ENCODE measurements at places on chromosomes 16 and 17.

DNA sequence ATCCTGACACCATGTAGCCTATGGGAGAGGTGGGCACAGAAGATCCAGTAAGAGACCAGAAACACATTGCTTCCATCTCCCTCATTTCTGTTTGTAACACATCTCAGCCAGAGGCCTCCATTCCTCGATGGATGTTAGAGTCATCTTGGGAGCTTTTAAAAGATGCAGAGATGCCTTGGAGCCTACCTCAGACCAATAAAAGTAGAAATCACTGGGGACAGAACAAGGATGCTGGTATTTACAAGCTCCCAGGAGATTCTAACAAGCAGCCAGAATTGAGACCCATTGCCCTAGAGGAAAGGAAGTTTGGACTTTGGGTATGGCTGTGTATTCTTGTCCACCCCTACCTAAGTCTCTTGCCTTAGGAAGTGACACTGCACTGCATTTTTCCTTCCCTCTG is 40.8 kb downstream of the HS3ST3A1 start:
- H3K27ac ChIP-seq: no peak overlapping the region
- no peak overlapping the region for H3K4me3 ChIP-seq
- H3K36me3 ChIP-seq: no peaks in the 10 kb centered on the region
- no peaks in the 10 kb centered on the region for H3K27me3 ChIP-seq

DNA sequence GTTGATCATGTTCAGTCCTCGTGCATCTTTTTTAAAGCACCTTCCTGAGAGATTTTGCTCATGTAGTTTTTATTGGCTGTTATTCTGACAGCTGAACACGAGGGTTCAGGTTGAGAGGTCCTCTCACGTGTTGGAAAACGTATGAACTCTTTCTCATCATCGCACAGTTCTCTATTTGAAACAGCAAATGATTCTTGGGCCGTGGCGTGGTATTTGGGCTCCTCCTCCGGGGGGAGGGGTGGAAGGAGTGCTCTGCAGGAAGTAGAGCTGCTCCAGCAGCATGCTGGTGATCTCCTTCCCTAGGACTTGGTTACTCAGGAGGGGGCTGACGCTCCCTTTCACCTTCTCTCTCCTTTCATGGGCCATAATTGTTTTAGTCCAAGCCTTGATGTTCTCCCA is 70.4 kb downstream of the KSR1 start:
- H3K27ac ChIP-seq: peak overlapping the region; percentile 71
- H3K4me3 ChIP-seq: peak overlapping the region; percentile 41
- H3K4me1 ChIP-seq: peaks cover 41% of the 10 kb centered on the region
- DNase-seq: no peak
- no peaks in the 10 kb centered on the region for H3K27me3 ChIP-seq

DNA sequence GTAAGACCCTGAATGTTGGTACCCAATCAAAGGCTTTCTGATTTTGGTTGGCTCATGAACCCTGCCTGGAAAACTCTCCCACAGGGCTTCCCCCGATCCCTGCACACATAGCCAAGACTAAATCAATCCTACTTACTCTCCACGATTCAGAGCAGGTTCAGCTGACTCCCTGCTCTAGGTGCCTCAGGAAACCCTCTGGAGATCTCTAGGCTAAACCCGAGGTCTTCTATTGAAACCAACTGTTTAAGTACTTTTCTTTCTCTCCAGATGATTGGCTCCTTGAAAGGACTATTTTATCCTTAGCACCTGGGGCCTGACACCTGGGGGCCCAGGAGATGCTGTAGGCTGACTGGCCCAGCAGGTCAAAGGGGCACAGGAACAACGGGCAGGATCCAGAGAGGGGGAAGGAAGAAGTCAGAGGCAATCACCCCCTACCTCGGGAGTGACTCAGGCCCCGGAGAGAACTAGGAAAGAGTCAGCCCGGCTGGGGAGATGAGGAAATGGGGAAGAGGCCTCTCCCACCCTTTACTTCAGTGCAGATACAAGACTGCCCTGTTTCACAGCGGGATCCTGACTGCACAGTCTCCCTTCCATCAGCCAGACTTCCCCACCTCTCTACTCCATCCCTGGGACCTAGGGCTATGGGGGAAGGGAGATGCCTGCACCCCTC is 2.0 kb downstream of the TBC1D10B start:
- H3K27me3 ChIP-seq: no peaks in the 10 kb centered on the region
- peak overlapping the region; percentile 82 for H3K4me3 ChIP-seq
- peaks cover 36% of the 10 kb centered on the region for H3K4me1 ChIP-seq
- peaks cover 10% of the 10 kb centered on the region for H3K36me3 ChIP-seq

GRCh38 chr17:78357672-78358537 is 2.0 kb downstream of the SOCS3 start:
- no peak for DNase-seq
- H3K27ac ChIP-seq: peak overlapping the region; percentile 91
- H3K27me3 ChIP-seq: peaks cover under 1% of the 10 kb centered on the region
- no peaks in the 10 kb centered on the region for H3K36me3 ChIP-seq

GRCh38 chr16:17369421-17370222 is 101.1 kb downstream of the XYLT1 start:
- H3K4me3 ChIP-seq: peak overlapping the region; percentile 86
- H3K36me3 ChIP-seq: peaks cover 2% of the 10 kb centered on the region
- H3K27me3 ChIP-seq: no peaks in the 10 kb centered on the region
- peak overlapping the region; percentile 93 for H3K27ac ChIP-seq

DNA sequence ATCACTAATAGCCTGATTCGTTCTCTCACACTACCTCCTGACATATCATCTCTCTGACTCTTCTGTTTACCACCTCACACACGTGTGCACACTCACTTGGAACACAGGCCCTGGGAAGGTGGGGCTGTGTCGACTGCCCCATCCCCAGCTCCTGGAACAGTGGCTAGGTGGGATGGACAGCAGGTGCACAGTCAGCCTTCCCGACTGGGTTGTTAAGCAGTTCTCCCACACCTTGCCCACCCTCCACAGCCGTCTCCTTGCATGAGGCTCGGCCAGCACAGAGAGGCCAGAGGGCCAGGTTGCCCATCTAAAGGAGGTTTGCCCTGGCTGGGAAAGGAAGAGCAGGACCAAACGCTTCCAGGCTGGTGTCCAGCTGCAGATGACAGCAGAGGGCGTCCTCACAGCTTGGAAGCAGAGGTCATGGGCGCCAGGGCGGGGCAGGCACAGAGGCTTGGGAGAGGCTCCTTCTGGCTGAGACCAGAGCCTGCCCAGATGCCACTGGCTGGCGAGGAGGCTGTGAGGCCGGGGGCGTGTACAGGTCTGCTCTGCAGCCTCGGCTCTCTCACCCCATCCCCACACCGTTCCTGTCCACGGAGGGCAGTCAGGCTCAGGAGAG is 92.8 kb downstream of the AMFR start:
- H3K36me3 ChIP-seq: no peaks in the 10 kb centered on the region
- H3K27me3 ChIP-seq: peaks cover 4% of the 10 kb centered on the region
- DNase-seq: no peak
- H3K27ac ChIP-seq: no peak overlapping the region

DNA sequence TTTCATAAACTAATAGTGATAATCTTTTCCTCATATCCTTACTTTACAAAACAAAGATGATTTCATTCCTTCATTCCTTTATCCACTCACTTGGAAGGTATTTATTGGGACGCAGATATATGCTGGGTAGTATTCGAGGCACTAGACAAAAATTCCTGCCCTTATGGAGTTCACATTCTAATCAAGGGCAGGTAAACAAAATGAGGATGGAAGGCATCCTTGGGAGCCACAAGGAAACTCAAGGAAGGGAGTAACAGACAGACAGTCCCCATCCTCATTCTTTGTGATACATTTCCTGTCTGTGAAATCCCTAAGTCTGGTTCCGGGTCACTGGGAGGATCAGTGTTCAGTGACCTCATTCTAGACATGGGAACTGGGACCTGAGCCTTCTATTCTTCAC is 45.2 kb downstream of the SLC6A2 start:
- no peaks in the 10 kb centered on the region for H3K36me3 ChIP-seq
- peaks cover 9% of the 10 kb centered on the region for H3K27me3 ChIP-seq
- H3K4me3 ChIP-seq: no peak overlapping the region
- no peak overlapping the region for H3K27ac ChIP-seq
- DNase-seq: no peak
- H3K4me1 ChIP-seq: peaks cover 2% of the 10 kb centered on the region

GRCh38 chr17:20896153-20896649 is 146.6 kb downstream of the USP22 start:
- H3K4me3 ChIP-seq: no peak overlapping the region
- H3K4me1 ChIP-seq: no peaks in the 10 kb centered on the region
- no peak for DNase-seq
- no peak overlapping the region for H3K27ac ChIP-seq
- no peaks in the 10 kb centered on the region for H3K36me3 ChIP-seq

- H3K27ac ChIP-seq: no peak overlapping the region
- peaks cover 5% of the 10 kb centered on the region for H3K36me3 ChIP-seq
- no peak overlapping the region for H3K4me3 ChIP-seq
- no peak for DNase-seq
- no peaks in the 10 kb centered on the region for H3K4me1 ChIP-seq
Measured at GRCh38 chr16:24839347-24839972, 6.3 kb upstream of the SLC5A11 start.

DNA sequence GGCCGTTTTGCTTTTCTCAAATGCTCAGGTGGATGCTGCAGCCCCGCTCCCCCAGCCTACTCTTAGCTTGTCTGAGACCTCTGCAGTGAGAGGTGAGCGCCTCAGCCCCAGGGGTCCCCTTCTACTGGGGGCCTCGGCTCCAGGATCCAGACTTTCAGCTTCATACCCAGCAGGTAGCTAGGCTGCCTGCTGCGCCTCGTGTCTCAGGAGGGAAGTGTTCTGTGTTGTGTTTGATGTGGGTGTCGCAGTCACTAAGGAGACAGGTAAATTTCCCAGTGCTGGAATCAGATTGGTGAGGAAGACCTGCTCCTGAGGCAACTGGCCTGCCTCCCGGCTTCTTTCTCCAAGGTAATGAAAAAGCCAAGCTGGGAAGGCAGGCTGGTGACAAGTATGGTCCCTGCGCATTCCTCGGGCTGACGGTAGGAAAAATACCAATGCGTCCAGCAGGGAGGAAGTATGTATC is 604.0 kb upstream of the SALL1 start:
- H3K36me3 ChIP-seq: no peaks in the 10 kb centered on the region
- no peak for DNase-seq
- H3K4me1 ChIP-seq: no peaks in the 10 kb centered on the region
- H3K27ac ChIP-seq: no peak overlapping the region
- H3K4me3 ChIP-seq: no peak overlapping the region
- H3K27me3 ChIP-seq: no peaks in the 10 kb centered on the region

DNA sequence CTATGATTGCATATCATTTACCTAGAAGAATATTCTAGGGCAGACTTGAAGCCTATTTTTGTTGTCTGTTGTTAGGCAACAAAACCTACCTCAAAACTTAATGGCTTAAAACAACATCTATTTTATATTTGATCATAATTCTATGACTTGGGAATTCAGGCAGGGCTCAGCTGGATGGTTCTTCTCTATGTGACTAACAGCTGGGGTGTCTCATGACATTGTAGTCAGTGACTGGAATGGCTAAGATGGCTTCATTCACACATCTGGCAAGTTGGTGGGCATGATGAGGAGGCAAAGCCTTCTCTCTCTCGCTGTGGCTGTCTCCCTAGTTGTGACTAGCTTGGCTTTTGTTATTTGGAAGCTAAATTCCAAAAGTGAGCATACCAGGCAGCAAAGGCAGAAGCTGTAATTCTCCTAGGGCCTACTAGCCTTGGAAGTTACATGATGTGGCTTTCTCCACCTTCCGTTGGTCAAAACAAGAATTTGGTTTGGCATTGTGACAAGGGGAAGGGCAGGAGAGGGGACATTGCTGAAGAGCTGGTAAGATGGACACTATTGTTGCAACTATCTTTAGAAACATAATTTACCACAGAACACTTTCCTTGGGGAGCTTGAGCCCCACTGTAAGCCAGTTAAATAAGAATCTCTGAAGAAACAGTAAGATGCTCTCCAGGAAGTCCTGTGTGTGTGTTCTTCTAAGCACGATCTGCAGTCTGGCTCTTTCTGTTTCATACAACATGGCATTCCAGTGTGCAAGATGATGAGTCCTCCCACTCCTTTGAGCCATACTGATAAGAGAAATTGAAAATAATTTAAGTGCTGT is 39.4 kb downstream of the ZNRF1 start:
- DNase-seq: no peak
- no peak overlapping the region for H3K27ac ChIP-seq
- H3K4me3 ChIP-seq: no peak overlapping the region
- no peaks in the 10 kb centered on the region for H3K36me3 ChIP-seq
- H3K27me3 ChIP-seq: no peaks in the 10 kb centered on the region

DNA sequence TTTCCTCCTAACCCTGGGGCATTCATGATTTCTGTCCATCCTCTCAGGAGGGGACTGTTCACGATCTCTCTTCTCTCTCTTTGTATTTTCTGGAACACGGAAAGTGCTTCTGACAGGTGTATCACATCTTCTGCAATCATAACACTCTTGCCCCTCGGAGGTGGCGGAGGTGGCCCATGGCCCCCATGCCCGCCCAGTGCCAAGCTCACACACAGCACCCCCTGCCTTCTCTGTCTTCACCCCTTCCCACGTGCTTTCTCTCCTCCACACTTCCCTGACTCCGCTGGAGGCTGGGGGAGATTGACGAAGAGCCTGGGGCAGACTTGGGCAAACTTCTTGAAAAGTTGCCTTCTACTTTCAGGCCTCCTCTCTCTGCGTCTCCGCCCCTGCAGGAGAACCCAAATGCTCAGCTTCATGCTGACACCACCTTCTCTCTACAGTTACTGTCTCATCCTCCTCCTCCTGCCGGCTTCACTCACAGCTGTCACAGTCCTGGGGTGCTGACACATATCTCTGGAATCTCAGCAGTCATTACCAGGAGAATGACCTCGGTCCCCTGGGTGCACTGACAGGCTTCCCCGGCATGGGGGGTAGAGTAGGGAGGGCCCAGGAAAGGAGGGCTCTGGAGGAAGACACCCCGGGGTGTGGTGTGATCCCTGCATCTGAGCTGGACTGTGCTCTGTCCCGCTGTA is 127.1 kb downstream of the ENGASE start:
- H3K4me1 ChIP-seq: no peaks in the 10 kb centered on the region
- no peaks in the 10 kb centered on the region for H3K36me3 ChIP-seq
- H3K4me3 ChIP-seq: no peak overlapping the region
- no peak for DNase-seq
- H3K27ac ChIP-seq: no peak overlapping the region

GRCh38 chr16:924063-924462 is 46.7 kb downstream of the LMF1 start:
- H3K27me3 ChIP-seq: no peaks in the 10 kb centered on the region
- H3K4me3 ChIP-seq: no peak overlapping the region
- H3K4me1 ChIP-seq: peaks cover 15% of the 10 kb centered on the region

DNA sequence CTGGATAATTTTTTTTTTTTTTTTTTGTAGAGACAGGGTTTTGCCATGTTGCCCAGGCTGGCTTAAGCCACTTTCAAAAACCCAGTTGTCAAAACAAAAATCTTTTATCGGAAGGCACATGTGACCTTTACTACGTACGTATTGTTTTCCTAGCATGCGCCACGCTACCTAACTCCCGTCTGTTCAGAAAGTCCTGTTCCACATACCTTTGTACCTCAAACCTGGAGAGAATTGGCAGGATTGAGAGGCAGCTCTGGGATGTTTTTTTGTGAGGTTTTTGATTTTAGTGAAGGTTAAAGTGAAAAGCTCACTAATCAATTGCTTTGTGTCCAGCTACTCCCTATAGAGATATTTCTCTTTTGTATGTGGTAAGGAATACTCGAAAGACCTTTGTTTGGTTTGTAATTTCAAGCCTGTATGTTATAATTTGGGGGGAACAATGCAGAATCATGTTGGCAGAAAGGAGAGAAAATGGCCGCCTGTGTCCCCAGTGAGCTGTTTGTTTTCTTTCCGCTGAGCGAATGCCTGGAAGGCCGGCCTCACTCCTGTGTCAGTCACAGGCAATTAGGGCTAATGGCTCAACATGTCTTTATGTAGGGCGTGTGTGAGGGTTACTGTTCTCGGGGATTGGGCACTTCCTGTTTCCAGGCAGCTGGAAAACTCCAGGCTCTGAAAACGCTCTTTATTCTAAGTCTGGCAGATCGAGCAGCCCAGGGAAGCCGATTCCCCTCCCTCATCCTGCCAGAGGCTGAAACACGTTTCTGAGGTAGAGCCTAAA is 60.8 kb upstream of the CLEC18A start:
- no peak overlapping the region for H3K4me3 ChIP-seq
- DNase-seq: no peak
- H3K27ac ChIP-seq: no peak overlapping the region
